ENCODE measurements at places on chromosomes 5 and 9.
A peak's percentile ranks its signal among the peaks of the same experiment; 100 is the strongest.

- DNase-seq: peak; percentile 51
Measured at GRCh38 chr5:137072361-137073115, 426.6 kb downstream of the SPOCK1 start.

DNA sequence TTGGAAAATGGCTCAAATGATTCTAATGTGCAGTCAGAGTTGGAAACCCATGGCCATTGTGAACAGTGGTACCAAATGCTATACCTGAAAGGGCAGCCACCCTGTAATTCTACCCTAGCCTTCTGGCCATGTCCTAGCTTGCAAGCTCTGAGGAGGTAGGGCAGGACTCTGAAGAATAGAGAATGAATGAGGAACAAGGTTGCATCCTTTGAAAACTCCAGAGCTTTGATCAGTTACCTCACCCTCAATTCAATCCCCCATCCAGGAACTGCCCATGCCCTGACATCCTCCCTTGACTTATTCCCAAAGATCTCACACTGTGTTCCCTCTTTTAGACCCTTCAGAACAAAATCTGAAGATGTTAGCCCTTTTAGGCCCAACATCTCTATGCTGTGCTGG, 17.8 kb upstream of the ERMP1 start:
- DNase-seq: no peak

DNA sequence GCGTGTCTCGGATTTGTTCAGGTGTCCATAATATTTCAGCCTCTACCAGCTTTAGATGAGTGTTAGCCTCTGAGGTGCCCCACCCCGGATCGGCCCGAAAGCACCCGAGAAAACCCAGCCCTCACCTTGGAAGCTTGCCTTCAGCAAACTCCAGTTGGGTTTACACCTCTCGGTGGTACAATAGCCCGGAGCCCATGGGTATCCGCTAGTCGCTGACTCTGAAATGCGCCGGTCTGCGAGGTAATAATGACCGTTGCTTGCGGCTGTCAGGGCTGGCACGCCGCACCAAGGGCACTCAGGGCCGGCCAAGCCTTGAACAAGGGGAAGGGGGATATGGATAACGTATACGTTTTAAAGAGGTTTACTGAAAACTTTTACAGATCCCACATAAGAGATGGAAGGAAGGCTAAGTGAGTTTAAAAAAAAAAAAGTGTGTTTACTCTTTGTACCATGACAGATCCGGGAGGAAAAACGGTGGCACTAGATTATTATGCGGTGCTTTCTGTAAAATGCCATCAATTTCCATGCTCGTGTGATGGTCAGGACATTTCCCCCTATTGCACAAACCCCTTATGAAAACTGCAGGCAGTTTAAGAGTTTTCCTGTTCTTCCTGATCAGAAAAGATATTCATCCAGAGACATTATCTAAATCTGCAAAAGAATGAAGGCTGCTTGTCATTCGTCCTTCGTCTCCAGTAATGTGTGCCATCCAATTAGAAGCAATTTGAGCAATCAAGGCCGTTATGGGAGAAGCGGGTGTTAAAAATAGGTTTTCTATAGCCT, 124.2 kb downstream of the TMEM161B start:
- peak; percentile 1 for DNase-seq

- no peak for DNase-seq
Measured at GRCh38 chr5:36590513-36591286, 15.7 kb upstream of the SLC1A3 start.

- DNase-seq: peak; percentile 45
Measured at GRCh38 chr5:121503111-121503840, 348.4 kb upstream of the FTMT start.

All from adipocyte (in vitro differentiated cells).